ENCODE measurements at places on chromosomes 11 and 22.
A peak's percentile ranks its signal among the peaks of the same experiment; 100 is the strongest.

DNA sequence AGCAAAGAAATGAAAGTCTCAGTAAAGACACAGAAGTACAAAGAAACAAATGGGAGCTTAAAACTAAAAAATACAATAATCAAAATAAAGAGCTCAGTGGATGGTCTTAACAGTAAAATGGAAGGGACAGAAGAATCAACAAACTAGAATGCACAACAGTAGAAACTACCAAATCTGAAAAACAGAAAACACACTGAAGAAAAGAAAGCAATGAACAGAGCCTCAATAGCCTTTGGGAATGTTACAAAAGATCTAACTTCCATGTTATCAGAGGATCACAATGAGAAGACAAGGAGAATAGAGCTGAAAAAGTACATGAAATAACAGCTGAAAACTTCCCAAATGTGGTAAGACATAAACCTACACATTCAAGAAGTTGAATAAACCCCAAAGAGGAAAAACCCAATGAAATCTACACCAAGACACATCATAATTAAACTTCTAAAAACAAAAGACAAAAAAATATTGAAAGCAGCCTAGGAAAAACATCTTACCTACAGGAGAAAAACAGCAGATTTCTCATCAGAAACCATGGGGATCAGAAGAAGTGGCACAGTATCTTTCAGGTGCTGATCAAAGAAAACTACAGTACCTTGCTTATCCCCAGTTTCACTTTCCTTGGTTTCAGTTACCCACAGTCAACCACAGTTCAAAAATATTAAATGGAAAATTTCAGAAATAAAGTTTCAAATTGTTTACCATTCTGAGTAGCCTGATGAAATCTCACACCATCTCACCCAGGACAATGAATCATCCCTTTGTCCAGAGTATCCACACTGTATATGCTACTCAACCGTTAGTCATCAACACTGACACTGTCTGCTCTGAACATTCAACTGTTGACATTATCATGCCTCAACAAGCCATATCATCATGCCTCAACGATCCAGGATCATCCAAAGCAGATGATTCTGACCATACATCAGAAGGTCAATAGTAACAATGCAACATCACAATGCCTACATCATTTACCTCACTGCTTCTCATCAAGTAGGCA, 22.2 kb downstream of the RRAS2 start:
- no peak for DNase-seq

DNA sequence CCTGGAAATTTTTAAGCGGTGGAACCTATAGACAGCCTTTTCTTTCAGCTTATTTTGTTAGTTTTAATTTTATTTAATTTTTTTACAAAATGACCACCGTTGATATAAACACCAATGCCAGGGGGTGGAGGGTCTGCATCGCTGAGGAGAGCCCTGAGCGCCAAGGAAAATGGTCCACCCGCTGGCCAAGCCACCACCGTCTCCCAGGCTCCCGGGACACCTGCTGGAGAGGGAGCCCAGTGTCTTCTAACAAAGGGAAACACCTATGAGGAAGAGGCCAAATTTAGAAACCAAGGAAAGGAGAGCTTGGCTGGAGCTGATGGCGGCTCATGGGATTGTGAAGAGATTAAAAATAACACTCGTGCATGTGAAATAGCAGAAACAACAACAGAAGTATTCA, 288 bp upstream of the KRTAP5-8 start:
- DNase-seq = no peak

- no peak for DNase-seq
These were observed 21.7 kb downstream of the TIMP3 start for GRCh38 chr22:32823024-32823730.

DNA sequence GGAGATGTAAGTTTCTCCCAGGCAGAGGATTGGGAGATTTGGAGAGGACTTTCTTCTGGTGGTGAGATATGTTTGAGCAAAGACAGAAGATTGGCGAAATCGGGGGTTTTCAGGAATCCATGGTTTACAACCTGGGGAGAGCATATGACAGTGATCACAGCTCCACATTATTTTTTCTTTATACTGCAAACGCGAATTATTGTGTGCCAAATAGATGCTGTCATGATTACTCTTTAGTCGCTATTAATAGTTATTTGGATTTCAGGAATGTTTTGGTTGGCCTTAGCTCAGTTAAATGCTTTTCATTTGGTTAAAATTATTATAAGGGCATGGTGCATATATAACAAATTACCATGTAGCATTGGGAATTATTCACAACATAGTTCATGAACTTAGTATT, 15.2 kb downstream of the ATXN10 start:
- DNase-seq = no peak

DNA sequence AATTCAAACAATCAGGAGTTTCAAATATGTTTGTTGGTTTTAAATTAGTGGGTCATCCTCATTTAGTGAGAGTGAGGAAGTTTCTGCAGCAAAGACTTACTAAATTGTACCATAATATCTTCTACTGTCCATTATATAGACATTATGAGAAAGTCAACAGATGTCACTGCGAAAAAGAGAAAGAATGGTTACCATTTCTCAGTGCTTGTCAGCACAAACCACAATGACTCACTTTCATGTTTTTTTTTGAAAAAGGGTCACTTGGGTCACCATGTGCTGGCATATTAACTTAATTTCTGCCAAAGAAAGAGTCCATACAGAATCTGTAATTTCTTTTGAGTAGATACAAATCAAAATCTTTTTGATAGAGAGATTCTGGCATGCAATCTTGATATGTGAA, 924.6 kb upstream of the FAT3 start:
- no peak for DNase-seq

- DNase-seq = no peak
These were observed 76.5 kb downstream of the PDE2A start for GRCh38 chr11:72597721-72598120.

- DNase-seq = no peak
These were observed 15.0 kb upstream of the WT1 start for GRCh38 chr11:32450372-32450771.

DNA sequence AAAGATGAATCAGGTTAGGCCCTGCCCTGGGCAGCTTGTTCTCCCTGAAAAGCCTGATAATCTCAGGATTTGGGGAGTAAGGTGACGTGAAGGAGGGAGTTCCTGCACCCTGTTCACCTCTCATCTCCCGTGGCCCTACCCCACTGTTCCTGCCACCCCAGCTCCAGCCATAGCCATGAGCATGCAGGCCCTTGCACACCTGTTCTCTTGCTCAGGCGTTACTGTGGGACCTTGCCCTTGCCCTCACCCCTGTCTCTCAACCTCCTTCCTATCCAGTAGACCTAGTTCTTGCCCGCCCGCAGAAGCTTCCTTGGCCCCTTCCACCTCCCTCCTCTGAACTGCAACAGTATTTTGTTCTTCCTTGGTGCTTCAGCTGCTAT, 15.0 kb downstream of the TSKU start:
- DNase-seq = no peak

GRCh38 chr11:93654226-93654625, 7.3 kb upstream of the CEP295 start:
- no peak for DNase-seq

DNA sequence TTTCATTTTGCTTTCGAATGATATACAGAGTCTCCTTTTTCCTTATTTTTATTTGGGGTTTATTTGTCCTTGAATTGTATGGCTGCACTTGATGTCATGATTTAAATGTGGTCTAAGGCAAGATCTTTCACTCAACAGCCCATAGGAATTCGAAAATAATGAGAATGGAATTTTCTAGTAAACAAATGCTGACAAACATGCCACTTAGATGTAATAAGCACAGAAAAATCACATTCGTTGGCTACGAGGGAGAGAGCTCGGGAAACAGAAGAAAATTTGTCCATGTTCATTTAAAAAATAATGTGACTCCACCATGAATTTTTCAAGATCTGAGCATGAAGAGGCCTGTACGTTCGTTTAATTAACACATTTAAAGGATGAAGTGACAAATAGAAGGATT, 73.0 kb downstream of the BLID start:
- no peak for DNase-seq

DNA sequence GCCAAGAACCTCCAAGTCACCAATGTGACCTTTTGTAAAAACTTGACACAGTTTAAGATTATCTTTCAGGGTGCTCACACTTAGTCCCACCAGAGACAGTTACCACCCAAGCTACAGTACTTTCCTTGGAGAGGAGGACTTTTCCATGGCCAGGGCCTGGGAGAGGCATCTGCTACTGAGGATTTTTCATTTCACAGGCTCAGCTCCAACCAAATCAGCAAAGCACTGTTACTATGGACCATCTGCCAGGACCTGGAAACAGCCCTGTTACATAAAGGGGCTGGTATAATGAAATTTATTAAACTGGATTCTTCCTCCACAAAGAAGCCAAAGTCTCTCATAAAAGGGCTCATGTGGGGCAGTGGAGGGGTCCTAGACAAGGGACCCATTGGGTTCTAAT, 38.6 kb downstream of the SERGEF start:
- DNase-seq = peak; percentile 91

- DNase-seq = no peak
These were observed 4.2 kb upstream of the GAB4 start for GRCh38 chr22:17012267-17012666.

DNA sequence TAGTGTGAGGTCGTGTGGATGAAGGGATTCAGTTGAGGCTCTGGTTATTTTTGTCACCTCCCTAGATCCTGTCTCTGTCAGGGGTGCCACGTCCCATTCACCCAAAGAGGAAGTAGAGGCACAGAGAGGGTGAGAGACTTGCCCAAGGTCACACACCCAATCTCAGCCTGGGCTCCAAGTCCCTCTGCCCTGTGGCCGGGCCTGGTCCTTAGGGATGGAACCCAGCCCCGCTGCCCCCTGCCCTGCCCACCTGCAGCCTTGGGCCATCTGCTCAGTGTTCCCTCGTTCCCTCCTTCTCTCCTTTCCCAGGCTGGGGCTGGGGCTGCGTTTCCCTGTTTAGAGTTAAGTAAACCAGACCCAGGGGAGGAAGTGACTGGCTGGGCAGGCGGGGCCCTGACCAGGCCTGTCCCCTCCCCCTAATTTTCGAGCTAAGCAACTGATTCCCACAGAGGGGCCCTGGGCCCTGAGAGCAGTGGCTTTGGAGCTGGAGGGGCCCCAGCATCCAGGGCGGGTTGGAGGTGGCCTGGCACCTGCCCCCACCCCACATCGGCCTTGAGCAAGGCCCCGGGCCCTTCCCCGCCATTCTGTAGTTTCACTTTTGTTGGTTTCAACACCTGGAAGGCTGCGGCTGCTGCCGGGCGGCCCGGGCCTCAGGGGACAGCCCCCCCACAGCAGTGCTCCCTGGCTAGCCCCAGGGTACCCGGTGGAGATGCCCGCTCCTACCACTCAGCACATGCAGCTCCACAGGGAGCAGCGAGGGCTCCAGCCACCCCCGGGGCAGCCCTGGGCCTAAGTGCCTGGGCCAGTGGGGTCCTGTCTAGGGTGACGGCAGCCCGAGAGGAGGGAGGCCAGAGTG, 1.5 kb downstream of the TCIRG1 start:
- DNase-seq = no peak

DNA sequence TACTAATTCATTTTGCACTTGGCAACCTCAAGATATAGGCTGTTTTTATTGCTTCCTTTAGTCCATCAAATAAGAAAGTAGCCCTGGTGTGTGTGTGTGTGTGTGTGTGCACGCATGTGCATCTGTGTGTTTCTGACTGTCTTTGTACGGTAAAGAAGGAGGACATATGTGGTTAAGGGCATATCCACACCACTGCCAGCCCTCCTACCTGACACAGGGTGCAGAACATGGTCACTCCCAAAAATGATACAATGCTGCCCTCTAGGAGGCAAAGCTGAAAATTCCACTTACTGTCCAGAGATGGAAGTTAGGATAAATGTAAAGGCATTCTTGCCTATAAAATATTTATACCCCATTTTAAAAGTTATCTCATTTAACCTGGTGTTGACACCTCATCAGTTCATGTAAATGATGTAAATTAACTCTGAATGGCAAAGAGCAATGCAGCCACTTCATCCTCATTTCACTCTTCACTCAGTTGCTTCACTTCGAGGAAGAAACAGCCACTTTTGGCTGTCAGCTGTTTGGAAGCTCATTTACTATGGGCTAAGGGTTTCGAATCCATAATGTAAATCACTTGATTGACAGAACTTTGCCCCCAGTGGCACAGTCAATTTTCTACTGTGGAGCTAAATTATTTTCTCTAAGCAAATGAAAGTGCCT, 83.1 kb upstream of the MTNR1B start:
- no peak for DNase-seq

GRCh38 chr11:86558207-86558606, 114.2 kb downstream of the ME3 start:
- no peak for DNase-seq

GRCh38 chr11:28599656-28600055, 491.5 kb downstream of the METTL15 start:
- DNase-seq = no peak

DNA sequence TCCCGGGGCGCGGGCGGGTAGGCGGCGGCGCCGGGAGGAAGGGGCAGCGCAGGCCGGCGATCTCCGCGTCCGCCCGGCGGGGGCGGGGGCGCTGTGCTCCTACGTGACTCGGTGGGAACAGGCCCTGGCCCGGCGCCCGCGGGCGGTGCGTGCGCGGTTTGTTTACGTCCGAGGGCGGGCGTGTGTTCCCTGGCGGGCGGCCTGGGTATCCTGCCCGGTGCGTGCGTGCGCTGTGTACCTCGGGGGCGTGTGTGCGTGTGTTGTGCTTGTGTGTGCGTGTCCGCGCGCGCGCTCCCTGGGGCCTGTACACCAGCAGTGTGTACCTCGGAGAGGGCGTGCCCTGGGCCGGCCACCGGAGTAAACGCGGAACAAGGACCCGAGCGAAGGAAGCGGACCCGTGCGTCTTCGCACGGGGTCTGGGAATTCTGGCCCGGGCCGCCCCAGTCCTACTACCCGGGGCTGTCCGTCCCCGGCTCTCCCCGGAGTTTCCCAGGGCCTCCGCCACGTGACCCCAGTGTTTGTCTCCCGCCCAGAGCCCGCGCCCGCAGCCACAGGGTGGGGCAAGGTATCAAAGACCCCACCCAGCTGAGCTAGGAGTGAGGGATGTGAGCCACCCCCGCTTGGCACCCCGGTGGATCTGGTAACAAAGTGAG, 769 bp downstream of the MAFF start:
- peak; percentile 60 for DNase-seq

GRCh38 chr22:25137577-25138525, 61.8 kb upstream of the CRYBB3 start:
- DNase-seq = no peak

DNA sequence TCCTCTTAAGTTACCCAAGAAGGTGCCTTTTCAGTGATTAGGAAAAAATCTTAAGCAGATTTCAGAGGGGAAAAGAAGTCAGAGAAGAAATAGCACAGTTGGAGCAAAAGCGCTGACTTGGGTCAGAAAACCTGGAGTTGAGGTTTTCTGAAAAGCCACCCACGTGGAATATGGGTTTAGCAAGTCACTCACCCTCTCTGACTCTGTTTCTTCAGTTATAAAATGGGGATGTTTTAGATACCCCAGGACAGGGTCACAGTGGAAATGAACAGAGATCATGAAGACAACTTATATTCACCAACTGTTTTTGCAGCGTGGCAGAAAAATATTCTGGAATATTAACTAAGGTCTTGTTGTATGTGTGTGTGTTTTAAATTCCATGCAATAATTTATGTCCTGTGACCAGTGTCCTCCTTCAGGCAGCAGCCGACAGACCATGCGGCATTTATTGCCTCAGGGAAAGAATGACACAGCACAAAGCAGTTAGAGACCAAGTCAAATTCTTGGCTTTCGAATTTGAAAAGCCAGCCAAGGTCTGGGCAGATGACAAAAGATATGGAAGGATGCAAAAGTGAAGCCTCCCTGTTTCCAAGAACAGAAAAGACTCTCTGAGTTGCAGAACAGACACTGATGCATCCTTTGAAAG, 119.9 kb downstream of the MIAT start:
- no peak for DNase-seq
